Motor neuron (in vitro differentiated cells): ENCODE measurements at places on chromosomes 12 and 14. TPM values are rescaled to one million over a fixed set of nuclear protein-coding genes. Genes with fewer than 3 reads are reported as not detected.

The KRT3 gene
- 0.34 and 0.66 TPM in 2 replicates for total RNA-seq

The MYO1H gene
- total RNA-seq, result 0.41 and 0.50 TPM in 2 replicates

The KCNH3 gene
- total RNA-seq, result 1.00 and 1.4 TPM in 2 replicates

The RTN1 gene
- total RNA-seq, result 0.46 and 2.2 TPM in 2 replicates

The PLCZ1 gene
- total RNA-seq, result not detected in 2 replicates

The ACOT6 gene
- 0.36 TPM in 1 of 2 replicates, not detected in the other for total RNA-seq

The PCBP2 gene
- total RNA-seq, result 229 and 261 TPM in 2 replicates

GRCh38 chr12:99170037-99170436, 477.5 kb upstream of the GARIN6 start:
- no peak for ATAC-seq

- ATAC-seq, result no peak
Measured at GRCh38 chr12:16229676-16230075, 47.8 kb downstream of the SLC15A5 start.

- ATAC-seq, result peak; percentile 35
Measured at GRCh38 chr12:113887906-113888305, 78.2 kb downstream of the RBM19 start.

- no peak for ATAC-seq
Measured at GRCh38 chr12:93733358-93733757, 56.2 kb downstream of the CRADD start.

DNA sequence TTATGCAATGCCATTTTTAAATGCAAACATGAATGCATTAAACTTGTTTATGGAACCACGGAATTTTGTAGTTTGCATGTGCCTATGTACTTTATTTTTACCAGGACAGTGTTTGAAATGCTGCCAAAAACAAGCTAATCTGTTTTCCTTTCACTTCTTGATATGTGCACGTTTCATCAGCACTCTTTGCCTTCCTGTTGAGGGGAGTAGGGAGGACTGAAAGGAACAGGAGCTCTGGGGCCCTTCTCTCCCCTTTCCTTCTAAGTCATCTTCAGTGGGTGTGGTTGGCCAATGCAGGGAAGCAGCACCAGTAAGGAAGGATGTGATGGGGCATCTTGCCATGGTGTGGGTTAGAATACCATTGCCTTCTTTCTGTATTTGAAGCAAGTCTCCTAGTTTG, 12.1 kb upstream of the PPP4R4 start:
- ATAC-seq, result no peak

- ATAC-seq, result no peak
Measured at GRCh38 chr14:95507174-95507573, 9.3 kb downstream of the SYNE3 start.

DNA sequence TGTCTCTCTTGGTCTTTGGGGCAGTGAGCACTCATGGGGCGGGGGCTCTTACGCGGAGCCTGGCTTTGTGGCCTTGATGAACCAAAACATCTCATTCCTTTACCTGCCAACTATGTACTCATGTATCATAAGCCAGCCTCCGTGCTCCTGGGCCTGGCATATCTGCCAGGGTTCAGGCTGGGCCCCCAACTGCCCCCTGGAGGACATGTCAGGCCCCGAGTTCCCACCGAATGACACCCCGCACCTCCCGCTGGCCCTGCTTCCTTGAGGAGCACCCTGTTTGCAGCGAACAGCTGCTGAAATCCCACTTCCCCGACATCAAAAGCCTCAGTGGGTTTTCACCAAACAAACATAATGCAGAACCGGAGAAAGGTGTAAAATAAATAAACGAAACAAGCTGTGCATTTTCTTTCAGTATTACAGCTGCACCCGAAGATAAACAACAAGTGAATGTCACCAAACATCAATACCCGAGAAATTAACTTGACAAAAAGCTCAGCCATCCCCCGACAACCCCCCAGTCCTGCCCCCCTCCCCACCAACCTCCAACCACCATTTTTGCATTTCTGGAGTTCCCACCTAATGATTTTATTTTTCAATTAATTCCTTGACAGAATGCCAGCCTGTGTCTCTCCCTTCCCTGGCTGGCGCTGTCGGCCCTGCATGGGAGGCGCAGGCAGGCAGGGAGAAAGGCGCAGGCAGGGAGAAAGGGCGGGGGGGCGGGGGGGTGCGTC, 139.2 kb downstream of the RBM19 start:
- ATAC-seq, result no peak

DNA sequence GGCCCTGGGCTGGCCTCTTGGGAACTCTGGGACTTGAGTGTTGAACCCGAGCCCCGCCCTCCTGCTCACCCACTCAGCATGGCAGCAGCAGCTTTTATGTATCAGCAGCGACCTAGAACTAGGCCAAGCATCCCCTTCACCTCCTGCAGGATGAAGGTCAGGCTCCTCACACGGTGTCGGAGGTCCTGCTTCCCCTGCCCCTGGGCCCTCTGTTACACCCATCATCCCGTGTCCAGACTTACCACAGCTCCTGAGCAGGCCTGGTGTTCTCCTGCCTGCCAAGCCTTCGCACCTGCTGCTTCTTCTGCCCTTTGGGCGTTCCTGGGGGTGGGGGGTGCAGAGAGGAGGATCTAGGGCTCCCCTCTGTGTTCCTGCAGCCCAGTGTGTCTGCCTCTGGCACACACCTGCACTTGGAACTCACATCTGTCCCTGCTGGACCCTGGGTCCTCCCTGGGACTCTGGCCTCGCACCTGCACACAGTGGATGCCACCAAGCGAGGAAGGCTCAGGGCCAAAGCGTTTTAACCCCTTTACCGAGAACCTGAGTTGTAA, 80.3 kb downstream of the PAPOLA start:
- no peak for ATAC-seq

DNA sequence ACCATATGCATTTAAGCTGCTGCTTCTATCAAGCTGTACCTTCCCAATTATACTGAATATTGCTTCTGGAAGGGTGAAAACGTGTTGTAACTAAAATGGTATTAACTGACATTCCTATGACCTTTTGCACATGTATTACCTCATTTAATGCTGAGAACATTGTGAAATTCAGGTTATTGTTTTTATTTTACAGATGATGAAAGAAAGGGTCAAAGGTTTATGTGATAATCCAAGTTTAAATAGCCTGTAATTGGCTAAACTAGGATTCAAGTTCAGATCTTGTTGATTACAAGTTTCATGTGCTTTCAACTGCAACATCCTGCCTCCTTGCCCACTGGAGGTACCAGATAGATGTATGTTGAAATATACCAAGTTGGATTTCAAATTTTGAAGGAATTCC, 433.3 kb upstream of the PRICKLE1 start:
- no peak for ATAC-seq

DNA sequence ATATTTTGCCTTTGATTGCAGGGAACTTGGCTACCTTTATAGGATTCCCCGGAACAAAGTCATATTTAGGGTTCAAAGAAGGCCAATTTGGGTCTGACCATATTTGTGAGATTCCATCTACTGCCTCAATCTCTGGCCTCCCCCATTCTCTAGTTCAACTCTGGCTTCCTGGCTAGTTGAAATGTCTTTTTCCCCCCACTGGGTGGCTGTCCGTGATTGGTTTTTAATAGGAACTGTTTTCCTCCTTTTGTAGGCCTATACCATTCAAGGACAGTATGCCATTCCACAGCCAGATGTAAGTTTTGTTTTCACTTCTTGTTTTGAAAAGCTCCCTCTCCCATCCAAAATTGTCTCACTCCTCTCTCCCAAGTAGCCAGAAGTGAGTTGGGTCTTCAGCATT, 13.8 kb downstream of the PCBP2 start:
- ATAC-seq, result no peak

DNA sequence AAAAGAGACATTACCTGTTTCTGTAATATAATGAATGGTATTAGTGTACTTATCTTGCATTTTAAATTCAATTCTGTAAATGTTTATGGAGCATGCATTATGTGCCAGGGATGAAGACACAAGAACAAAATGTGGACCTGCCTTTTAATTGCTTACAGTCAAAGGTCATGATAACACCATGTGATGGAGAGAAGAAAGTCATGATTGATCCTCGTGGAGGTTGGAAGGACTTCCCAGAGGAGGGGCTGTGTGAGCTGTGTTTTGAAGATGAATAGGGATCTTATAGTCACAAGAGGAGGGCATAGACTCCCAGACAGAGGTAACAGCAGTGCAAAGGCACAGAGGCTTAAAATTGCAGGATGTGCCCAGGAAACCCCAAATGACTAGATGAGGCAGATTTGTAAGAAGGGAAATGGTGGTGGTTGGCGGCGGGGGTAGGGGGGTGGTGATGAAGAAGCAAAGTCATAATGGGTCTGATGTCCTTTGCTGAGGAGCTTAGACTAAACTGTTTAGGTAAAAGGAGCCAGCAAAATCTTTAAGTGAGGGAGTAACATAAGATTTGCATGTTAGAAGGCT, 151.5 kb downstream of the PRKCH start:
- no peak for ATAC-seq

- no peak for ATAC-seq
Measured at GRCh38 chr12:24899503-24900075, 49.3 kb downstream of the BCAT1 start.

DNA sequence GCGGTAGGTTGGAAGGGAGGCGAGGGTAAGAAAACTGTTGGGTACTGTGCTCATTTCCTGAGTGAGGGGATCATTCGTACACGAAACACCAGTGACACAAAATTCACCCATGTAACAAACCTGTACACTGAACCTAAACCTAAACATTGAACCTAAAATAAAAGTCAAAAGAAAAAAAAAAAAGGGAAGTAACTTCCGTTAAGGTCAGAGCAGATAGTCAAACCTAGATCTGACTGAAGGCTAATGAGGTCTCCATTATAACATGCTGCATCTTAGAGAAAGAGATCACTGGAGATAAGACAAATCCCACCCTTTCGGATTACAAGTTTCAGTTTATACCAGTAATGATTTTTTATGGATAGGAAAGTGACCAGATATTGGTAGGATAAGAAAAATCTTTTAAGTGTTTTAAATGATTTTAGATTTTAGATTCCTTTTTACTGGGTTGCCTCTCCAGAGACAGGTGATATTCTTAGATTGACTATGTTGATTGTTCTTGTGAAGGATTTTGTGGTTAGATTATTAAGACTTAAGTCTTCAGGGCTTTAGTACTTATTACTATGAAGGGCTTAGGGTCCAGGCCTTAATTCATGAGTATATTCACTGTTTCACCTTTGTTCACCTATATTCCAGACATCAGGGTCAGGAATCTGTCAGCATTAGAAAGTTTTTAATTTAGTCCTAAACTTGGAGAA, 11.2 kb upstream of the NCKAP1L start:
- ATAC-seq, result no peak

- ATAC-seq, result no peak
Measured at GRCh38 chr14:78725086-78725485, 554.9 kb downstream of the NRXN3 start.
